ENCODE measurements at places on chromosomes 12 and 14.

GRCh38 chr12:4584896-4585295, 22.9 kb downstream of the DYRK4 start:
- no peak for DNase-seq

GRCh38 chr12:104740668-104741067, 217.4 kb downstream of the SLC41A2 start:
- DNase-seq = no peak

DNA sequence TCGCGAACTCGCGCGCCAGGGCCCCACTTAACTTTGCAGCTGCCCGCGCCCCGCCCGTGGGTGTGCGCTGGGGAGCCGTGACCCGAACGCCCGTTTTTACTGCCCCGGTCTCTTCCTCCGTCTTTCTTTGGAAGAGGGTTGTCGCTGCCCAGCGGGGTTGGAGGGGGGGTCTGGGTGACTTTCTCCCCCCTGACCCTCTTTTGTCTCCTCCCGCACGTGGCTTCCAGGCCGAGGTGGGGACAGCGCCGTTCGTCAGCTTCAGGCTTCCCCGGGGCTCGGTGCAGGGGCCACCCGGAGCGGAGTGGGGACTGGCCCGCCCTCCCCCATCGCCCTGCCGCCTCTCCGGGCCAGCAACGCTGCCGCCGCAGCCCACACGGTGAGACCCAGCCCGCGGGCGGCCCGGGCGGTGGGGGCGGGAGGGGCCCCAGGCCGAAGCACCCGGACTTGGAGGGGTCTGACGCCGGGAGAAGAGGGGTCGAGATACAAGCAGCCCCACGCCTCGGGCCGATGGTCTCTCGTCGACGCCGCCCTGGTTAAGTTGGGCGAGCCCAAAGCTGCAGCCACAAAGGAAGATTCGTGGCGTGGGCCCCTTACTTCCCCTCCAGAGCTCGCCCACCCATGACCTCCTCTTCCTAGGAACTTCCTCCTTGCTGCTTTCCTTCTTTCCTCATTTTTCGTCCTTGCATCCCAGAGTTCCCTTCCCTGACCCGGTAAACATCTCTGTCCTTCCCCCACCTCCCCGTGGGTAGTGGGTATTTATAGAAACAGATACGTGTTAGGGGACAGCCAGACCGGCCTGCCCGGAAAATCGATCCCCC, 1.2 kb downstream of the DYRK2 start:
- no peak for DNase-seq

DNA sequence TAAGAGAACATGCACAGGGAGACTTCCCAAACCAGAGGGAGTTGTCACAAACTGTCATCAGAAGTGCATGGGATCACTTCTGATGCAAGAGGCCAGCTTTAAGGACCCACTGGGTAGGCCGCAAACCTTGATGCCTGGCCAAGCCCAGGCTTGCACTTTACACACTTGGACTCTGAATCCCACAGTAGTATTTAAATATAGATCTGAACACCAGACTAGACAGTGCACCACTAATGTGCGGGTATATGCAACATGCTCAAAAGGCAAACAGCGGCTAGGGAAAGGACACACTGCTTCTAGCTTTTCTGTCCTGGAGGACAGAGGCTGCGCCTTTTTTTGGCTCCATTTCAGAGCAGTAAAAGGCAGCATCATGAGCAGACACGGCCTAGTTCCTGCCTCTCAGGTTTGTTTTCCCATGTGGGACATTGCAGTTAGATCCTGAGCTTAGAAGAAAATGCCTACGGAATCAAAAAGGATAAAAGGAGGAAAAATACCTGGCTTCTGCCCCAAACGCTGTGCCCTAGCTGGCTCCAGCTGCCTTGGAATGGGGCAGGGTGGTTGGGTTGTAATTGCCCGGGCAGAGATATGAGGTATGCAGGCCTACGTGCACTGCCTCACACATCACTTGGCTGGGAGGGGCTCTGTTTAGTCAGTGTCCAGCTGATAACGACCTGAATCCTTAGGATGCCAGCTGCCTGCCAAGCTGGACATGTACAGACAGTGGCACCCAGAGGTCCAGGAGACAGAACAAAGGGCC, 84.5 kb upstream of the EGLN3 start:
- no peak for DNase-seq

DNA sequence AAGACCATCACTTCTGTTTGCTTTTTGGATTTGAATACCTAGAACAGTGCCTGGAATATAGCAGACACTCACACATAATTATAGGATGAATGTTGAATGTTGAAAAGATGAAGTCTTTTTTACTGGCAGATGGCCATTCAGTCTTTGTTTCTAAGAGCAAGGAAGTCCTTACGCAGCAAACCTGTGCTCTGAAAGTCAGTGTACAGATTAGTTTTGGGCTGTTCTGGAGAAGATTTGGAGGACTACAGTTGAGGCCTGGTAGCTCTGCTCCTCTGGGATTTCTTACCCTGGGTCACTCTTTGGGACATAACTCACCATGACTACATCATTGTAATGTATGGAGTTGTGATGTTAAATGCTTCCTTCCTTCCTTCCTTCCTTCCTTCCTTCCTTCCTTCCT, 3.3 kb downstream of the OR4E2 start:
- DNase-seq = no peak

GRCh38 chr14:64217834-64218233, 76.3 kb downstream of the ESR2 start:
- DNase-seq = peak; percentile 41

GRCh38 chr12:132345126-132345525, 15.7 kb upstream of the GALNT9 start:
- no peak for DNase-seq

DNA sequence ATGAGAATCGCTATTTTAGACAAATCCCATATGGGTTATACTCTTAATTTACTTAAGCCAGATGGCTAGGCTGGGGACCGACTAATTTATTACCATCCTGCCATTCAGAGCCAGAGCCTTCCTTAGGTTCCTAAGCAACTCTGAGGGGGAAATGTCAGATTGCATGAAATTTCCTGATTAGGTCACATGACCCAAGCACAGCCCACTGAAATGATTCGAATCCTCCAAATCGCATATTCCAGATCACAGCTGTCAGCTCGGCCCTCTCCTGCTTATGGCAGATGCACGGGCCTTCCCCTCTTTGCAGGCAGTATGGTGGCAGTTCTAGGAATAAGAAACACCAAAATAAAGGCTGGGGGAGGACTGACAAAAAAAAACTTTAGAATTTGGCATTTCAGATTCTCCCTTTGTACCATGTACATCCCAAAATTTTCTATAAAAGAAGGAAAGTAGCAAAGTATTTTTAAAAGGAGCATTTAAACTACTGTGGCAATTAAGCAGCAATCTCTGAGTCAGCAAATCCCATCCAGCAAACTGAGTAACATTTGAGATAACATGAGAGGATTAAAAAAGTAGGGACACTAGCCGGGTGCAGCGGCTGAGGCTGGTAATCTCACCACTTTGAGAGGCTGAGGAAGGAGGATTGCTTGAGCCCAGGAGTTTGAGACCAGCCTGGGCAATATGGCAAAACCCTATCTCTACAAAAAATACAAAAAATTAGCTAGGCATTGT, 30.5 kb upstream of the NUDT4 start:
- DNase-seq = no peak

DNA sequence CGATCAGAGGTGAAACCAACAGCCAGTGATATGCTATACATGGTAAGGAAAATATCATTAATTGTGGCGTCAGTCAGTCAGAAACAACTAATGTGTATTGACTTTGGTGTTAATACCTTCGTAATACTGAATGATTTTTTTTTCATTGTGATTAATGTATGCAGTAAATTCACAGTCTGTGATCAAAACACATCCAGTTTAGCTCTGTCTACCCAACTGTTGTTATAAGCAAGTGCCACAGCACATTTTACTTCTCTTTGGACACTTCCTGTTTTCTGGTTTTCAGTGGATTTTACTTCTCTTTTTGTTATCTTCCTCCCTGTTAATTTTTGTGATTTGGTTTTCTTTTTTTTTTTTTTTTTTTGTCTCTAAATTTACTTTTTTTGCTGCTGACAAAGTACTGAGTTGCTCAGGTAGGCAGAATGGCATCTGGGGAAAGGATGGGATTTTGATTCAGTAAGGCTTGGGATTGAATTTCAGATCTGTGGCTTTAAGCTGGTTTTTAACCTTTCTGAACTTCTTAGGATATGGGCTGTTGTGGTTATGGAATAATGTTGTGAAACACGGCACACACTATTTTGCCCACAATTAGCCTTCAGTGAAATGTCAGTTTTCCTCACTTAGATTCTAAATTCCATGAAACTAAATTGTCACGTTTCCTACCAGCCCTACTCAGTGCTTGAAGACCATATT, 604 bp downstream of the GLIPR1 start:
- DNase-seq = no peak

DNA sequence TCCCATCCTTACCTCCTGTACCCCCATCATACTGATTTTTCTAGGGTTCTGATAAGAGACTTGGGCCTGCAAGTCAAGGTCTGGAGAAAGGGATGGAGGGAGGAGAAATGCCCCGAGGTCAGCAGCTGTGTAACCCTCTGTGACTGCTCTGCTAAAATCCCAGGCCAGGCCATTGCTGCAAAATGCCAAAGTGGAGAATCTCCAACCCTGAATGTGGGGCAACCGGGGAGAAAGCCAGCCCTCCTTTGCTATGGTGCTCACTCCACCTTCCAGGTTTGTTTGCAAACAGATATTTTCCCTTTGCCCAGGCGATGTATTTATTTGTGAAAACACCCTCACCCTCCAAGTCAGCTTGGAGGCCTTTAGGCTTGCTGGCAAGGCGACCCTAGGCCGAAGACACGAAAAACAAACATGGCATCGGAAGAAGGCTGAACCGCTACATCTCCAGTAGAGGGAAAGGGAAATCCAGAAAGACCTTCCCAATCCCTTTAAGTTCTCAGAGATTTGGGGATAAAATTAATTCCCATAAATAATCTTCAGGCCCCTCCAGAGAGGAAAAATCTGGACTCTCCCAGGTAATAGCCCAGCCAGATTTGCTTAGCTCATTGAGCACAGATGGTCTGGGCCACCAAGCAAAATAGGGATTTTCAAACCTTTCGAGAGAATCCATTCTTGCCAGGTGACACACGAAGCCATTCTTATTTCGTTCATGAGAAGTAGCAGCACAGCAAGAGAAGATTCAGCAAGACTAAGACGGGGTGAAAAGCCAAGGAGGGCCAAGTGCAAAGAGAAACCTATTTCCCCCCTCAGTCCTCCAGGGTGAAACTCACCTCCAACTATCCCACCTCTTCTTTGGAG, 1.3 kb upstream of the TBX5 start:
- DNase-seq = no peak

- DNase-seq = no peak
These were observed 25.8 kb downstream of the HIP1R start for GRCh38 chr12:122860854-122861586.

DNA sequence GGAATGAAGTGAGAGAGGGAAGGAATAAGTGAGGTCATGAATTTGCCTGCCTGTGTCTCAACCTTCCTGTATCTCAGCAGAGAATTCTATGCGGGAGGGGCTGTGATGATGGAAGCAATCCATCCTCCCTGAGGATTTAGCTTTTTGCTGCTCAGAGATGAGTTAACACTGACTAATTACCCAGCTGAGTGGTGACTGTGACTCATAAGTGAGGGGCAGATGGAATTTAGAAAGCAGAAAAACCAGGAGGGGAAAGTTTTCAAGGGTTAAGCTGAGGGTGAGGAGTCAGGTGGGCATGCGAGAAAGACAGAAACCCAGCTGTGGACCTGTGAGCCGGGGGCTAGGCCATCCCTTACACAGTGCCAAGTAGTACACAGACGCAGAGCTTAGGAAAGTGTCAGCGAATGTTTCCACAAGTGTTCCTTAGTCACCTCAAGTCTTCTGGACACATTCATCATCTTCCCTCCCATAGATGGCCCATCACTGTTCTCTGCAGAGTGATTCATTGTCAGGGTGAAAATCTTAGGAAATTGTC, 277.9 kb downstream of the IPO8 start:
- DNase-seq = no peak

DNA sequence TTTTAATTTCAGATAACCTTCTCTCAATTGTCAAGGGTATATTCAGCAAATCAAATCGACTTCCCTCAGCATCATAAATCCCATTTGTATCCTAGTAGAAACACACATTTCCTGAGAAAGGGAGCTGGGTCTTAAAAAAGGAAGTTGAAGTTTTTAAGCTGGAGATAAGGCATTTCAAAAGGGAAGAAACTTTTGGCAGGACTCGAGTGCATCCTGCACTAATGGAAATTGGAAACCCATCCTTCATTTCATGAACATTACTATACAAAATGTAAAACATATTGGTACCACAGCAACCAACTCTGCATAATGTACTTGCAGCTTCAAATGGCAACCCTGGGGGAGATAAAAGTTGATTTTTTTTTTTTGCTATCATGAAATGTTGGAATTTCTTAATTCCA, 23.7 kb upstream of the TMCC3 start:
- DNase-seq = no peak

DNA sequence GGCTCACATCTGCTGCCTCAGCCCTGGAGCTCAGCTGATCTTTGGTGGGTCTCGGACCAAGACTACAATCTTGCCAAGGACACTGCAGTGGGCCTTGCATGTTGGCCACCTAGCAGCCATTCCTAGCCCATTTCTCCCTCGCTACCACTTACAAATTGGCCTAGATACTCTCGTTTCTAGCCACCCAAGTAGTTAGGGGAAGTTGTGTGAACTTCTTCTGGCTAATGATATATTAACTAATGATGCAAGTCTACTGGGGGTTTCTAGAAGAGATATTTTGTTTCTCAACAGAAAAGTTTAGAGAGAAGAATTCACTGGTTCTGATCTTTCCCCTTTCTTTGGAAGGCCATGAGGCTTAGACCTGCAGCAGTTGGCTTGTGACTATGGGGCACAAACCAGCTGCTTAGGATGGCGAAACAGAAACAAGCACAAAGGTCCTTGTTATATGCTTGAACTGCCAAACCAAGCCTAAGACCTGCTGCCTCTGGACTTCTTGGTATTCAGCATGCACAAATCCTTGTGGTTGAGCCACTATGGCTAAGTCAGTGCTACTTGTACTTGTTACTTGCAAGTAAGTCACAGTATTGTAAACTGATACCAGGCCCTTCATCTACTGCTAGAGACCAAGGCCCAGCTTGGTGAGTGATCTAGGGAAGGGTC, 30.5 kb upstream of the GPATCH2L start:
- DNase-seq = no peak

- DNase-seq = no peak
These were observed 18.2 kb downstream of the WSCD2 start for GRCh38 chr12:108147279-108147678.

DNA sequence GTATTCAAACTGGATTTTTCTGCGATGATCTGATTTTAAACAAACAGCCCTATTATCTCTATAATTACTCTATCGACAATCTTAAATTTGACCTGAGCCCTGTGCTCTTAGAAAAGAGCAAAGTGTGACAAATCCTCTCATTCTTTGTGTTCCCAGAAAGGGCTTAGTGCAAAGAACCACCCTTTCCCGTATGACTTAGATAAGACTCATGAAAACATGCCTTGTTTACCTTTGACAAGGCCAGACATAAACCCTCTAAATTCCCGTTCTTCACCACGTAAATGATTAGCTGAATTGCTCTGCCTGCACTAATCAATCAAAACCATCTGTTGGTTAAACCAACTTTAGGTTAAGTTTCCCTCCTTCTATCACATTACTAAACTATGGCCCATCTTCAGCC, 285.7 kb upstream of the SEL1L start:
- no peak for DNase-seq

Measured in NCI-H1092 treated with DMSO at 0.1 percent for 48 hours (cell line).